Stimulated activated CD4-positive, alpha-beta T cell treated with anti-CD3 and anti-CD28 coated beads, Interleukin-1b, Interleukin-23, amount 100 ng/mL, for 1 hour (primary cell): ENCODE measurements at places on chromosomes 11 and 22.

GRCh38 chr22:21009638-21010425 is 5.1 kb upstream of the P2RX6 start:
- no peak for DNase-seq

- DNase-seq, result no peak
These were observed 145.7 kb upstream of the NECTIN1 start for GRCh38 chr11:119874660-119875238.

DNA sequence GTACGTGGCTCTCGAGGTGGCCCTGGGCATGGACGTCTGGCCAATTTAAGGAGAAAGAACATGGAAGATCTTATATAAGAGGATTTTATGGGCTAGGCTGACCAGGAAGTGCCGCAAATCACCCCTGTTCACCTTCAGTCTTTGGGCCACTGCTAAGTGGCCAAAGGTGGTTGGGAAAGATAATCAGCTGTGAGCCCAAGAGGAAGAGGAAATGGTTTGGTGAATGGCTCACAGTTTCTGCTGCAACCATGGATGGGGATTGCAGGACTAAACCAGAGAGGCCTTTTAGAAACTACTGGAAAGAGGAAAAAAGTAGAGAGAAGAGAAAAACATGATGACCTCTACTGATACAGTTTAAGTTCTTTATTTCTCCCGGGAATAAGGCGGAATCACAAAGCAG is 96.0 kb upstream of the ARHGAP20 start:
- DNase-seq, result no peak

DNA sequence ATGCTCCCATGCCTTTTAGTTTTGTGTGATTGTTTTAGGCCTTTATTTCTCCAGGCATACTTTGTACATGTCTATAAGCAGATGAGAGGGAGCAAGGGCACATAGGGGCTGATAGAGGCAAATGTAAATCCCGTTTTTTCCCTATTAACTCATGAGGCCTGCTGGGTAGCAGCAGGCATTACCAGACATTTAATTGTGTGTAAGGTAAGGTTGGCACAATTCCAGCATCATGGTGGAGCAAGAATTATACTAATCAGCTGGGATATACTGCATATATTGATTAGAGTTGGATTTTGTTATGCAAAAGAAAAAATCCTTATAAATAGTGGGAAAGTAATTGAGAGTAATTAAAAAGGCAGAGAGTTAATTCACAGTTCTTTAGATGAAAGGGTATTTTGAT is 12.2 kb downstream of the FAT3 start:
- no peak for DNase-seq

GRCh38 chr11:82733444-82734119 is at the start of gene FAM181B:
FAM181B (minus strand) TSS chr11:82733864; CDS start chr11:82733729, 135 bp downstream.
- DNase-seq, result no peak

DNA sequence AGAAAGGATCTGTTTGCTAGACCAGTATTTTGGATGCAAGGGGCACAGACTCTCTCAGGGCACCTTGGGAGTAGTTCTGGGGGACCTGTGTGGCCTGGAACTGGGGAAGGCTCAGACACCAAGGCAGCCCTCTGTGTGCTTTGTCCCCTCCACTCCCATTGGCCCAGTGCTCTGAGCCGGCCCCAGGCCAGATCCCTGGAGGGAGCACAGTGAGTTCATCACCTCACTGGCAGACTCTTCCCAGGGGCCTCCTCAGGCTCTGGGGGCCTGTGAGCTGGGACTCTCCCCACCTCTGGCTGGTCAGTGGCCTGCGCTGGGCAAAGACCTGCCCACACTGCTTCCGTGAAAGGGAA is 51.7 kb downstream of the CHRDL2 start:
- no peak for DNase-seq

DNA sequence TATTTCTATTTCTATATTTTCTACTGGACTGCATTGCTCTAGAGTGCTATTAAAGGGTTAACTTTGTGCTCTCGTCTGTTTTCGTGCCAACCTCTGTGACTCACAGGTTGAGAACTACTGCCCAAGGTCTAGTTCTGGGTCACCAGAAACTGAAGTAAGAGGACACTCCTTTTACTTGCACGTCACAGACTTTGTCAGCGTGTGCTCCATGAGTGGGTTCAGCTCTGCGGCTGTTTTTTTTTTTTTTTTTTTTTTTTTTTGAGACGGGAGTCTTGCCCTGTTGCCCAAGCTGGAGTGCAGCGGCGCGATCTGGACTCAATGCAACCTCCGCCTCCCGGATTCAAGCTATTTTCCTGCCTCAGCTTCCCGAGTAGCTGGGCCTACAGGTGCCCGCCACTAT is 49.8 kb downstream of the CLMP start:
- no peak for DNase-seq

GRCh38 chr11:1017269-1018005 is 19.1 kb downstream of the MUC6 start:
- no peak for DNase-seq

DNA sequence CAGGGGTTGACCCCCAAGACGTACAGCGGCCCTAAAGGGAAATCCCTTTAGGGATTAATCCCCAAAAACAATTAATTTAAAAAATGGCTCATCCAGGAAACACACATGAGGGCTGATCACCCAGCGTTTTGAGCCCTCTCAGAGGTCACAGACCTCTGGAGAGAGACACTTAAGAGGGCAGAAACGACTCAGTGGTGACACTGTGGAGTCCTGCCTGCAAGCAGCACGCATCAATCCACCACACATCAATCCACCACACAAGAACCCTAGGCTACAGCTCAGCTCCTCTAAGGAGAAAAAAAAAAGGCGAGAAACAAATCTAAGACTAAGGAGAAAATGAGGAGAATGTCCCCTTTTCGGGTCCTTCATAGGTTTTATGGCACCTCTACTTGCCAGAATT is 12.5 kb upstream of the SELENOH start:
- DNase-seq, result no peak
